ENCODE measurements at places on chromosomes 6 and 20.

DNA sequence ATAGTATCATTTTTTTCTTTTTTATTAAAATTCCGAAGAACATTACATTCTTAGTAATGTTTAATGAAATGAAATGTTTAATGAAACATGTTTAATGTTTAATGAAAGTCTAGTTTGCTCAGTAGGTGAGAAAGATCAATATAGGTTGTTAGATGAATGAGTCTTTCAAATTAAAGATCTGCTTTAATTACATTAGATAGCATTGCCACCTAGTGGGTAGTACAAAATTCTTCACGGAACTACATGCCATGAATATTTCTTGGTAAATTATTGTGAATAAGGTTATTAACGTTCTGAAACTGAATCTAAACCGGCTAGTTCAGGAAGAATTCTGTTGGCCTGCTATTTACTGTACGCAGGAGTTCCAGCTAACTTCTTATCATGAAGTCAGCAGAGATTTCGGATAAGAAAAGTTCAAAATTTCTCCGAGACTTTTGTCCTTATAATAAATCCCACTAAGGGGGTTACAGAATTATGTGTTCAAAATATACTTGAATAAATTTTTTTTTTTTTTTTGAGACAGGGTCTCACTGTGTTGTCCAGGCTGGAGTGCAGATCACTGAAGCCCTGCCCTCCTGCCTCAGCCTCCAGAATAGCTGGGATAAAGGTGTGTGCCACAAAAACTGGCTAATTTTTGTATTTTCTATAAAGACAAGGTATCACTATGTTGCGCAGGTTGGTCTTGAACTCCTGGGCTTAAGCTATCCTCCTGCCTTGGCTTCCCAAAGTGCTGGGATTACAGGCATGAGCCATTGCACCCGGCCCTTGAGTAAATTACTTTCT lies 7.9 kb upstream of the GMNN start:
- DNase-seq, result no peak

- no peak for DNase-seq
Observed at GRCh38 chr6:137749696-137750211, 117.3 kb upstream of the TNFAIP3 start.

GRCh38 chr6:130293800-130294199 lies 71.0 kb upstream of the SAMD3 start:
- peak; percentile 39 for DNase-seq

DNA sequence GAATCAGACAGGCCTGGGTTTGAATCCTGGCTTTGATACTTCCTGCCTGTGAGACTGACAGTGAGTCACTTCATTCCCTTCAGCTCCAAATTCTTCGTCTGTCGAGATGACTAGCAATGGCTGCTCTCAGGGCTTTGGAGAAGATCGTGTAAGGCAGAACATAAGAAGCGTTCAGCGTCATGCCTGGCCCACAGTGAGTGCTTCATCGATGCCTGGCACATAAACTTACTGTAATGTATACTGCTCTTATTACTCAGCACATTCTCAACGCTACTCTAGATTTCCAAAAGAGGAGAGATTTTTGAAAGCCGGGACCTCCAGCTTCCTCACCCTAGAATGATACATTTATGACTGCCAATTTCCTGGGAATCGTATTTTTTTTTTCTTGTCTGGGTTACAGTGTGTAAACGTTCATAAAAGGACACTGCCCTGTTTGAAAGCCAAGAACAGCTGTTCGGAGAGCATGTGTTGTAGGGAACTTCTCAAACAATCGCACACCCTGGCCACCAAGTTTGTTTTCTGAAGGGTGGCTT lies 16.2 kb upstream of the BCAS1 start:
- DNase-seq, result no peak

GRCh38 chr20:47785854-47786764 lies 828 bp upstream of the SULF2 start:
- peak; percentile 72 for DNase-seq

DNA sequence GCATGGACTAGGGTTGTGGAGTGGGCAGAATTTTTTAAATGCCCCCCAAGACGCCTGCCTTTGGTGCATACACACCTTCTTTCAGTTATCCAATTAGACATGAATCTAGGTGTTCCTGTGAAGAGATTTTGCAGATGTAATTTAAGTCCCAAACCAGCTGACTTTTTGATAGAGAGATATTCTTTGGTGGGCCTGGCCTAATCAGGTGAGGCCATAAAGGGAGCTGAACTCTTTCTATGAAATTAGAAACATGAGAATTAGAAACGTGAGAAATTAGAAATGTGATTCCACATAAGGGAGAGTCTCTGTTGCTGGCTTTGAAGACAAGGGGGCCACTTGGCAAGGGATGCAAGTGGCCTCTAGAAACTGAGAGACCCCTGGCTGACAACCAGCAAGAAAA lies 36.4 kb upstream of the TTPAL start:
- DNase-seq, result no peak
